Glomerular endothelial cell (primary cell): ENCODE measurements at places on chromosomes 13 and 19.

DNA sequence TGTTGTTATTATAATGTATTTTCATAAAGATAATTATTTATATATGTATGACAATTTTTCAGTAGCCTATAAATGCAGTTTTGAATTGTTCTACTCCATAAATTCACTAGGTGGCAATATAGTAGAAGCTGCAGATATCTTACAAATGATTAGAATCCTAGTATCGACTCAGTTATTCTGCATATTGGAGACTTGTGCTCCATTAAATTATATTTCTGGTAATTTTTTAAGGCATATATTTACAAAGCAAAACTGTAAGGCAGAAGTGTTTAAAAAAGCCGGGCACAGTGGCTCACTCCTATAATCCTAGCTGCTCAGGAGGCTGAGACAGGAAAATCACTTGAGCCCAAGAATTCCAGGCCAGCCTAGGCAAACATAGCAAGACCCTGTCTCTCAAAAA, 58.7 kb downstream of the DPY19L3 start:
- no peak for DNase-seq

GRCh38 chr13:40974460-40975407, 44.4 kb downstream of the ELF1 start:
- no peak for DNase-seq

- no peak for DNase-seq
Measured at GRCh38 chr13:46295491-46296114, 83.9 kb downstream of the LRRC63 start.

GRCh38 chr13:92989301-92989700, 237.3 kb upstream of the GPC6 start:
- no peak for DNase-seq

DNA sequence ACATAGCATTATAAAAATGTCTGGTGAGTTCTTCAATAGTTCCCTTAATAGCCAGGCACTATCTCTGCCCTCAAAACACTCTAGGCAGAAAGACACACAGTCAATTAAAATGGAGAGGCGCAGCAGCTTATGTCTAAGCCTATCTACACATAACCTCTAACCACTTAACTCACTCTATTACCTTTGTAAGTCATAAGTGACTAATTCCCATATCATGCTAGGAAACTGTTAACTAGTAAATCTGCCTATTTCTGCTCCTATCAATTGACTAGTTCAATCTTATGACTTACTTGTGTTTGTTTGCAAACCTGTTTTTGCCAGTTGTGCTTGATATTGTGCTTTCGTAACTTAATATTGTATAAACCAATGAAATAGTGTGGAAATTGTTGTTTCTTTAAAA, 3.2 kb downstream of the CCDC122 start:
- no peak for DNase-seq

- DNase-seq: no peak
Measured at GRCh38 chr19:18009412-18010066, 1.6 kb downstream of the ARRDC2 start.
